ENCODE measurements at places on chromosomes 6 and 20.

GRCh38 chr6:23245572-23245971, 676.2 kb downstream of the HDGFL1 start:
- DNase-seq = no peak

GRCh38 chr6:14921878-14922671, 323.8 kb upstream of the JARID2 start:
- no peak for DNase-seq

DNA sequence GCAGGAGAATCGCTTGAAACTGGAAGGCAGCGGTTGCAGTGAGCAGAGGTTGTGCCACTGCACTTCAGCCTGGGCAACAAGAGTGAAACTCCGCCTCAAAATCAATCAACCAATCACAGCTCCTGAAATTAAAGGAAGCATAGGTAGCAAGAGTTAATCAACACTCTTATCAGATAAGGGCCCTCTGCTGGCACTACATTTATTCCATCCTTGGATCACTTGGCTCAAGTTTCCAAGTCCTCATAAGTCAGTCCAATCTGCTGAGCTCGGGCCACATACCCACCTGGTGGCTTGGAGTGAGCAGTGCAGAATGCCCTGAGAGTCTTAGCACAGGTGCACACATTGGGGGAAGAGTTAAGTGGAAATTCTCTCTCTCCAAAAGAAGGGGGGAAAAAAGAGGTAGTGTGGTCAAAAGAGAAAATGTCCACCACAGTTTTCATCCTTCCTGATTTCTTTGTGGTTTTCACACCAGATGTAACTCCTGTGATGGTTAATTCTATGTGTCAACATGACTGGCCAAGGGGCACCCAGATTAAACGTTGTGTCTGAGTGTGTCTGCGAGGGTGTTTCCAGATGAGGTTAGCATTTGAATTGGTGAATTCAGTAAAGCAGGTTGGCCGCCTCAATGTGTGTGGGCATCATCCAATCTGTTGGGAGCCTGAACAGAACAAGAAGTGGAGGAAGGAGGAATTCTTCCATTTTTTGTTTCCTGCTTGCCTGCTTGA, 14.2 kb upstream of the FAM8A1 start:
- no peak for DNase-seq

DNA sequence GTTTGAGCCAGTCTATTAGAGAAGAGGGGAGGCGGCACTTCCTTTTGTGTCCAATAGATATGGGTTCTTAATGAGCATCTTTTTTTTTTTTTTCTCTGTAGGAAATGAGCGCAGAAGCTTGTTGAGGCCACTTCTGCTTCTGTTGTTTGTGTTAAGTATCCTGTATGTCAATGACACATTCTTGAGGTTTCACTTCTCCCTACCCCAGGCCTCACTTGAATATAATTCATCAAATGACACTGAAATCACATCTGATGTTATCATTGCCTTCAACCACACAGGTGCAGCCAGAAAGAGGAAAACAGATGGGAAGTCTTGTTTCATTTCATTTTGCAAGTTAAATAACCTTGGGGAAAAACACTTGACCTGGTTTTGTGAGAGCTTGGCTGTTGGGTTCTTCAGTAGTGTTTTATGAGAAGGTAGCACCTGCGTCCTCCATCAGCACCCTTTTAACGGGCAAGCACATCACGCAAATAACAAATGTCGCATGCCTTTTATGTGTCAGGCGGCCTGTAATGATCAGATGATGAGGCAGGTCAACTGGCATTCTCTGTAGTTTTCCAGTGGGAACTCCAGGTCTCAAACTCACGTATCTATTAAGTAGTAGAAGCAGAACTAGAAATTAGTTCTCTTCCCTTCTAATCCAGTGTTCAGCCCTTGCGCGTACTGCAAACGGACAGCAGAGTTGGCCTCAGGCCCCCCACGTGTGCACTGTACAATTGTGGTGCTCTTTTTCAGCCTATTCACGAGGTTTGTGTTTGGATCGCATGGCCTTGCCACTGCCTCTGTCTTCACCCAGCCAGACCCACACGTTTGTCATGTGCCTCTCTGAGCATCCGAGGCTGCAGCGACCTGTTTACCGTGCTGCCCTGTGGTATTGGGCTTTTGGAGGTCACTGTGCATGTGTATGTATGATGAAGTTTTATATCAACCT, 23.5 kb downstream of the PLEKHG1 start:
- DNase-seq = no peak

- no peak for DNase-seq
These were observed 7.5 kb downstream of the ZFAND3 start for GRCh38 chr6:37826993-37827392.

DNA sequence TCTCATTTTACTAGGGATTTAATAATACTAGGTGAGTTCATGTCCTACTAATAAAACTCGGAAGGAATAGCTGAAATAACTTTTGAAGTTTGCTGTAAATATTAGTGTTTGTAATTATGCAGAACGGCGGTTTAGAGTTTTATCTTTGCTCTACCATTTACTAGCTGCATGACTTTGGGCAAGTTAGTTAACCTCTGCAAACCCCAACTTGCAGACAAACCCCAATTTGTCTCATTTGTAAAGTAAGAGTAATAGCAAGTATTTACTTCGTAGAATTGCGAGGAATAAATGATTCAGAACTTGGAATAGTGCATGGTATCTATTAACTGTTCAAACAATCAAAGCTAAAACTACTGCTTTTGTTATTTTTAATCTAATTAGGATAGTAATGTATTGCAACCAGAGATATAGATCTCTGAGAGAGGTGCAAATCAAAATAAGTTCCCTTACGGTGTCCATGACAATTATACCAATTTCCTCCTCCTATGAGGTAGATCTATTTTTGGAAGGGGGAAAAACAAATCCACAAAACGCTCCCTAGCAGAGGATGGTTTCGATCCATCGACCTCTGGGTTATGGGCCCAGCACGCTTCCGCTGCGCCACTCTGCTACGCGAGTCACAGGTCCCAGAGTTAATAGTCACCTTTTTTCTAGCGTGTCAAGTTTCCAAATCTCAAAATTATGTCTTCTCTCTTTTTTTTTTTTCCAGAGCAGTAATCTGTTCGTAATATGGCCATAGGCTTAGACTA, 35.1 kb upstream of the BTN3A2 start:
- peak; percentile 79 for DNase-seq

DNA sequence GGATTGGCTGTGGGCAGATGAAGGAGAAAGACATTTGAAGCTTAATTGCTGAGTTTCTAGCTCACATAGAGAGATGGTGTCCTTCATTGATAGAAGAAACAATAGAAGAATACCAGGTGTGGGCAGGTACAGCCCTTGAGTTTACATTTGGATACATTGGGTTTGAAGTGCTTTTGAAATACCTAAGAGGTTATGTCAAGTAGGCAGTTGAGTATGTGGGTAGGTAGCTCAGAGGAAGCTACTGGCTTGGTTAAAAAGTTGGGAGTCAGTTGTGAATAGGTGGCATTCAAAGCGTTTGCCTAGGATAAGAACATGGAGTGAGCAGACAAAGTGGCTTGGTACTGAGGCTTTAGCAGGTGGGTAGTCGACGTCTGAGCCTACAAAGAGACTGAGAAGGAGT, 25.0 kb downstream of the NDUFAF5 start:
- no peak for DNase-seq
